ENCODE measurements at places on chromosomes 12 and 14.

- DNase-seq: no peak
Observed at GRCh38 chr12:46548605-46549071, 176.1 kb upstream of the SLC38A2 start.

DNA sequence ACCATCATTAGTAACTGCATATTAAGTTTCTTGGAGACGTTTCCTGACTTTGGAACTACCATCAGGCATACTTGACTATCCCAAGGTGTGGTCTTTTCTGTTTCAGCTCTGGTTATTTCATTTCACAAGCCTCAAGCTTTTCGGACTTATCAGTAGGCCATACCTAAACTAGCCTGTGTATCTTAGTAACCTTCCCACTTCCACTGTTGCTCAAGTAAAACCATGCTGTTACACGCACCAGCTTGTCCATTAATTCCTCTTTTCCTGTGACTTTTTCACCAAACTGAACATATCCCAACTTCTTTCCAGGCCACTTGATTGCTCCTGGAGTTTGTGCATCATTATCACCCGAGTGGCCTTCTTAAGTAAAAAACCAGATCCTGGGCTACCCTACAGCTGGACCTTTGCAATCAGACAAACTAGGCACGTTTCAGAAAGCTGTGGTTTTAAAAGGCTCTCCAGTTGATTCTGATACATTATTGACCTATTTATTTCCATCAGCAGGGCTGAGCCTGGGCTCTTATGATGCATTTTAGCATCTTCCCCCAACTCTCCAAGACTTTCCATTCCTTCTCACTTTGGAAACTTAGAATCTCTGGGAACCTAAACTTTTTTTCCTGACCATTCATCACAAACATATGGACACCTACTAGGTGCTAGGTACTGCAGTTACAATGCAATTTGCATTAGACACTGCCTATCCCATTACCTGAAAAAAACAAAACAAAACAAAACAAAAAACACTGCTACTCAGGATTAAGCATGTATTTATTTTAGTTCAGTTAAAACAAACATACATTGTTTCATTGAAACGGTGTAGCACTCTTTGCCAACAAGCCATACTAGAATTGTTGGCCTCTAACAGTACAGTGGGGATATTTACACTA lies 14.9 kb downstream of the SLC38A2 start:
- peak; percentile 82 for DNase-seq

- DNase-seq: no peak
Observed at GRCh38 chr12:113825705-113826104, 140.4 kb downstream of the RBM19 start.

DNA sequence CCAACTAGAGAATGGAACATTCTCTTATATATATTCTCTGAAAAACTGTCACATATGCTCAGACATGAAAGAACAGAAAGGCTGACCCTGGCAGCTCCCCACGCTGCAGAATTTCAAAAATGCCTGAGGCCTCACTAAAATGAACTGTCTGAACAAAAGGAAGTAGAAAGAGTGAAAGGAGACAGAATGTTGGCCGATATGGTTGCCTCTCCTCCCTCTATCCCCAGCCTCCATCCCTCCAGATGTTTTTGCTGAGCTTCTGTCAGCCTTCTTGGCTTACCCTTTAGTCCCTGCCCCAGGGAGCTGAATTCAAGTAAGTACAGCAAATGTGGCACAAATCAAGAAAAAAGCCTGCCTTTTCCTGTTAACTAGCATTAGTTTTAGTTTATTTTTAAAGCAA lies 6.9 kb downstream of the SMCO2 start:
- no peak for DNase-seq

DNA sequence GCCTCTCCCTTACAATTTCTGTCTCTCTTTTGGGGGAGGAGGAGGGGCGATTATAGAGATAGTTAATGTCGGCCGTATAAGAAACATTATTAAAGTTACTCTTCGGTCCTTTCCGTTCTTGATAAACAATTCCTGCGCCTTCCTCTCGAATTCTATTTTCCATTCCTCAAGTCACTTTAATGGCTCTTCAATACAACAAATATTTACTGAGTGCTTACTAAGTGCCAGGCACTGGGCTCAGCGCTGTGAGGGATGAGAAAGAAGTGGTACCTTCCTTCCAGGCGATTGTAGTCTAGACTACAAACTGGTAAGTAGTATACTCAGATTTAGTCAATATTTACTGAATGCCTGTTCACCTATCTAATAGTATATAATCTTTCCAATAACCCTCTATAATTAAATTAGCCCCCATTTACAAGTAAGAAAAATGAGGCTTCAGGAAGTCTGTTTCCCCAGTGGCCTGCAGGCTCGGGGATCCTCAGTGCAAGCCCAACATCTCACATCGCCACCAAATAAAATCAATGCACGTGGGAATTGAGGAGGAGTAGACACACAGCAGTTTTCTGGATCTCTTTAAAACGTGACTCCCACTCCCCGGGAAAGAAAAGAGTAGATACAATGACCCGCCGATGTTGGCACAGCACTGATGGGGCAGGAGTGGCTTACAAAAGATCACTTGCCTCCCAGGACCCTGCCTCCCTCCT lies 589 bp upstream of the ZNF219 start:
- DNase-seq: no peak

DNA sequence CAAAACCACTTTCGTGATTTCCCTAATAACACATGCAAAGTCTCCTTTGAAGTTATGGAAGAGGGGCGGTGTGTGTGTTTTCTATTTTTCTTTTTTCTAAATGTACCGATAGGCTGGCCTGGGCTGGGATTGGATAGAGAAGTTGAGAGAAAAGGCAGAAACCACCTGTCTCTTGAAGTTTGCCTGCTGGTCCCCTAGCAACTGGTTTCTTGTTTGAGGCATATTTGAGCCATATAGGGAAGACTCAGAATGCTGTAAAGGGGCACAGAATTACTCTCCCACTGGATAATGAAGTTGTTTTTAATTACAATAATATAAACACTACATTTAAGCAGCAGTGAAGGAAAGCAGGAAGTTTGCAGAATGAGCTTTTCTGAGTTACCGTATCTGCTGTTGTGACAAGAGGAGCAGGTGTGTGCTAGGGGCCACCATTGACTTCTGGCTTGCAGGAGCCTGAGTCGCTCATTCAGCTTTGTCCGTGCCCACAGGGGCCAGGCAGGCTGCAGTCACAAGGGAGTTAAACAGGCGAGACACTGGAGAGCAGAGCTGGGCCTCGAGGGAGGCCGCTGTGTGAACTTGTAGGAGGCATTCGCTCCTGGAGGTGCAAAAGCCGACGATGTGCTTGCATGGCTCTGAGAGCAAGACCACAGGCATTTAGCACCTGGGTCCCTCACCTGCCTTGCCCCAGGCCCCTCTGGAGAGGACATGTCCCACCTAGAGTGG lies 173.8 kb upstream of the RGS6 start:
- no peak for DNase-seq
